ENCODE measurements at places on chromosomes 7 and 10.

DNA sequence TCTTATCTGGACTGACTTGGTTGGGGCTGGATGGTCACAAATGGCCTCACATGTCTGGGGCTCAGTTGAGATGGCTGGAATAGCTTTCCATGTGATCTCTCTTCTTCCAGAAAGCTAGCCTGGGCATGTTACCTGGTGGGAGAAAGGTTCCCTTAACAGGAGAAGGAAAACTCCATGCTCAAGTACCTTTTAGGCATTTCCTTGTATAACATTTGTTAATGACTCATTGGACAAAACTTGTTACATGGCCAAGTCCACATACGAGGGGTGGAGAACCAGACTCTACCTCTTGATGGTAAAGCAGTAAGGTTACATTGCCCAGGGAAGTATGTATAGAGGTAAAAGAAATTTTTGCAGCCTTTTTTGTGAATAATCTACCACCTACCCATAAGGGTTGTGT is 826.4 kb downstream of the LRMDA start:
- no peak for DNase-seq

- DNase-seq: no peak
These were observed 45.4 kb upstream of the MYO3A start for GRCh38 chr10:25888627-25889026.

DNA sequence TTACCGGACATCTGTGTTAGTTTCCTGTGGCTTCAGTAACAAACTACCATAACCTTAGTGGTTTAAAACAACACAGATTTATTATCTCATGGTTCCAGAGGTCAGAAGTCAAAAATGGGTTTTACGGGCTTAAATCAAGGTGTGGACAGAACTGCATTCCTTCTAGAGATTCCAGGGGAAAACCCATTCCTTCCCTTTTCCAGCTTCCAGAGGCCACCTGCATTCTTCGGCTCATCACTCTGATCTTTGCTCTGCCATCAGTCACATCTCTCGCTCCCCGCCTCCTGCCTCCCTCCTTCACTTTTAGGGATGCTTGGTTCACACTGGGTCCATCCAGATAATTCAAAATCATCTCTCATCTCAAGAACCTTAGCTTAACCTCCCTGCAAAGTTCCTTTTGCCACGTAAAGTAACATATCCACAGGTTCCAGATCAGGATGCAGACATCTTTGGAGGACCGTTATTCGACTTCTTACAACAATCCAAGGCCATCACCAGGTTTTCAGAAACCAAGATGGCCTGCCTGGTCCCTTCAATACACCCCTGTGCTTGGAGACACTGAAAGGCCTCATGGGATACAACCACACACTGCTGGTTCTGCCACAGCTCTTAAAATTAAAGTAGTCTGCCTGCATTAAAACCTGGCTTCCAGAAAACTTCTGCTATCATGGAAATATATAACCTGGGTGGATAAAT is 225.9 kb upstream of the MYO3A start:
- DNase-seq: no peak

DNA sequence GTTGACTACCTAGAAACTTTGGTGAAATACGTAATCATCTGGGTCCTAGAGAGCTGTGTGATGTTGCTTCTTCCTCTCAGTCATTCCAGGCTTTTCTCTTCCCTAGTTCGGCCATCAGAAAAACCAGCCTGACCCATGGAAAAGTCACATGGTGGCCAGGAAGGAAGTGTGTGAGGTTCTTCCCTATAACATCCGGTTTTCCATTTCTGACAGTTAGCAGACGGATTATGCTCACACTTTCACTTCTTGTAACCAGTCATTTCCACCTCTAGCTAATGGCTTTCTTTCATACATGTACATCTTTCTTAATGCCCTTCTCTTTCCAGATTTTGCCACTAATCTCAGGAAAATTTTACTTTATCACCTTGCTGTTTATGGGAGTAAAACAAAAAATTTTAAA is 110.0 kb upstream of the GLCCI1 start:
- DNase-seq: no peak

GRCh38 chr10:129790715-129791446 is 173.2 kb downstream of the EBF3 start:
- no peak for DNase-seq

DNA sequence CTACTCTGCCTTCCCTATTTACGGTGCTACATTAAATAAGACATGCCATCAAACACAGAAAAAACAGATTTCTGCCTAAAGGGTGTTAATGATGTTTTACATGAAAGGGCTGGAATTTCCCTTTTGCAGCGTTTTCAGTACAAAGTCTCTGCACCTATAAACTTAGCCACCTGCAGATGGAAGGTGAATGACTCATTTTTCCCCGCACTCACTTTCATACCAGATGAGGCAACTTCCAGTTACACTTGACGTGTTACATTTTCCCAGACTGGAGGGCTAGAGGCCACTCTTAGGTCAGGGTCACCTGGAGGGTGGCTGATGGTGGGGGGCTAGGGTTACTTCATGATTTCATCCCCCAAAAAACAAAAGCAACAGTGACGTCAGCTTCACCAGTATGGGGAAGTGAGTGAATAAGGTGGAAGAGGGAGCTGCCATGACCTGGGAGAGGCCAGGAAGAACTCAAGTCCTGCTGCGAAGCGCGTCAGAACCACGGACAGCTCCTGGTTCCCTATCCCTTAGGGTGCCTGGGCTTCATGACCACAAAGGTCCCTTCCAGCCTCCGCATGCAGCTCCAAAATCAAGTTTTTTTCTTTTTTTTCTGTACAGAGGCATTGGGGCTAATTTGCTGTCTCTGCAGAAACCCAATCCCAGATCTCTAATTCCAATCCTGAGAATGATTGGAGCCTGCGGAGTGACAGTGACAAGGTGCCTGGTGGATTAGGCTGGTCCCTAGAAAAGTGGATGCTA is 94.0 kb downstream of the ADARB2 start:
- DNase-seq: no peak

DNA sequence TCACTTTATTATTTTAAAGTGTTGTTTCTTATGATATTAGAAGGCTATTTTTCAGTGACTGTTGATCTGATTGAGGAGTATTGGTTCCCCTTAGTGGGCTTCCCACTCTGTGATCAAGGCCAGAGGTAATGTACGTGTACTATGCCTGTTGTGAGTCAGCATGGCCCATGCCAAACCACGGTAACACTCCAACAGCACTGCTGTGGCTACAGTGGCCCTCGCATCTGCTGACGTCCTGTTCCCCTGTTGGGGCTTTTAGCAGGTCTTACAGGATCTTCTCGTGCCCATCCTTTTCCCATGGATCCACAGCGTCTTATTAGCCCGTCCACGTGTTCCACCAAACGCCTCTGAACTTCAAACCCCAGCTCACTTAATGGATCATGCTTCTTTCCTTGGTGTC is 964.6 kb upstream of the CELF2 start:
- no peak for DNase-seq

DNA sequence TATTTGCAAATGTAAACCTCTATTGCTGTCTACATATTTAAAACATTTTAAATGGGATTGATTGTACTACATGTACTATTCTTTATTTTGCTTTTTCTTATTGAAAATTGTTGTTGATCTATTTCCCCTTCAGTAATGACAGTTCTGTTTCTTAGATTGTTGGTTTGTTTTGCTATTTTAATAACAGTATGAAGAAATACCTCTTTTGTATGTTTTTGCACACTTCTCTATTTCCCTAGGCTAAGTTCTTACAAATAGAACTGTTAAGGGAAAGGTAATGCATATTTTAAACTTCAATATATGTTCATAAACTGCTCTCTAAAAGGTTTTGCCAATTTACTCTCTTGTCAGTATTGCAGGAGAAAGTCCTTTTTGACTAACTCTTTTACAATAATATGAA is 195.0 kb upstream of the PRPS1L1 start:
- no peak for DNase-seq

DNA sequence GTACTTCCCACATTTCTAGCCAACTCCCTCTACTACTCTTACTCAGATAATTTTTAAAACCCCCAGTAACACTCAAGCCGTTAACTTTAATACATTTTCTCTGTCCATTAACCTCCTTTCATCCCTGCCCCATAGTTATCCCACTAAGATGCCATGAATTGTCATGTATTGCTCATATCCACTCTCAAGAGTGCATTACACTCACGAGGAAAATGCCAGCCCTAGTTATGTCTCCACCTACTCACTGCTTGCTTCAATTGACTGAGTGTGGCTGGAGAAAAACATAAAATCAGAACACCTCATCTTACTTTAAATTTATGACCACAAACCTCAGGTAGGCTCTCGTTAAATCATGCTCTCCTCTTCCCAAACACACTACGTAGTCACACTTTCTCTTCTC is 324.1 kb upstream of the NPSR1 start:
- no peak for DNase-seq

DNA sequence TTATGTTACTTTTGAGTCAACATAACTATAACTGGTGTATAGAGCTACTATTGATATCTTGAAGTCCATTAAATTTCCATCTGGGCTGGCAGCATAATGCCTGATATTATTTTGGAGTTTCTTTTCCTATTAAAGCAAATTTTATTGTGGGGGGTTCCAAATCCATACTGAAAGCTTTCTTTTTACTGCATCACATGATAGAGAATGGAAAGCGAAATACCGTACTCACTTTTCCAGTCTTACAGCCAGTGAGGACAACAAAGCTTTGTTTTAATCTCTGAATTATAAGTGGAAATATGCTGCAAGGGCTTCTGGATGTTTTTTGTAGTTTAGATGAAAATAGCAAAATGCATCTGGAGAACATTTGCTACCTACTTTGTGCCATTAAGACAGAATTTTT is 477.5 kb upstream of the SEMA3D start:
- DNase-seq: no peak

DNA sequence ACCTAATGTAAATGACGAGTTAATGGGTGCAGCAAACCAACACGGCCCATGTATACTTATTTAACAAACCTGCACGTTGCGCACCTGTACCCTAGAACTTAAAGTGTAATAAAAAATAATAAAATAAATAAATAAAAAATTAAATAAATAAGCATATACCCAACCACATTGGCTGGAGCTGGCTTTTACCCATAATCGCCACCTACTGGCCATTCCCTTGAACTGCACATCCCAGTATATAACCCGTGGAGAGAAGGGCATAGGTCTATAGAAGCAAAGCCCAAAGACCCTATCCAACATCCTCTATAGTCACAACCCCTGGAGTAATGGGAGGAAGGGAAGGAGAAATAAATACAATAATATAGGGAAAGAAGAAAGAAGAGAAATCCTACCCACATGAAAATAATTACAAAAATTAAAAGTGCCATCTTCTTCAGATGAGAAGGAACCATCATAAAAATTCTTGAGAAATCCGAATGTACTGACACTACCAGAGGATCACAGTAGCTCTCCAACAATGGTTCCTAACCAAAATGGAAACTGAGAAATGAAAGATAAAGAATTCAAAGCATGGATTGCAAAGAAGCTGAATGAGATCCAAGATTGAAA is 65.6 kb downstream of the TWIST1 start:
- DNase-seq: peak; percentile 15

DNA sequence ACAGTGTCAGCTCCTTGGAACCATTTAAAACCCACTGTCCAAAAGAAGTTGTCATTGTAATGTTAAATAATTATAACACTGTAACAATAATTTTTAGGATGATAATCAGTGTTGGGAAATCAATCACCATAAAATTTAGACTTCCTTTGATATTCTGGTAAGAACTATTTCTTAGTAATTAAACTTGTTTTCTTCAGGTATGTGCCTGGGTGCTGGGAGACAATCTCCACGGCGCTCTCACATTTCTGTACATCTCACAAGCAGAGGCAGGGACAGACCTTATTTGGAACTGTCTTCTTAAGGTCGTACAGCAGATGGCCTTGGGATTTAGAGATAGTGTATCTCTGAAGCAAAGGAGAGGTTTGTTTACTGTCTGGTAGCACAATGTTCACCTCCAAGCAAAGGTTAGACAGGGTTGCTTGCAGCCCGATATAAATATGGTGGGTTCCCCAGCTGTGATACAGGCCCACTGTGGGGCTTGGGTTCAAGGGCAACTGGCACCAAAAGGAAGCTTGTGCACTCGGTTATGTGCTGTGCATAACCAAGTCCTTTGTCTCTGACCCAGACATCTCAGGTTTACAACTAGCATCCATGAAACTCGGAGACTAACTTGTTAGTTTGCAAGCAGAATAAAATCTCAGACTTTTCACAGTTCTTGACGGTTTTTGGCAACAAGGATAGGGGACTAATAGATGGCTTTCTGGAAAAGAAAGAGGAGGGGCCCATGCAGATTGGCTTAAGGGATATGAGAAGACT is 125.5 kb downstream of the RNF32 start:
- DNase-seq: no peak

DNA sequence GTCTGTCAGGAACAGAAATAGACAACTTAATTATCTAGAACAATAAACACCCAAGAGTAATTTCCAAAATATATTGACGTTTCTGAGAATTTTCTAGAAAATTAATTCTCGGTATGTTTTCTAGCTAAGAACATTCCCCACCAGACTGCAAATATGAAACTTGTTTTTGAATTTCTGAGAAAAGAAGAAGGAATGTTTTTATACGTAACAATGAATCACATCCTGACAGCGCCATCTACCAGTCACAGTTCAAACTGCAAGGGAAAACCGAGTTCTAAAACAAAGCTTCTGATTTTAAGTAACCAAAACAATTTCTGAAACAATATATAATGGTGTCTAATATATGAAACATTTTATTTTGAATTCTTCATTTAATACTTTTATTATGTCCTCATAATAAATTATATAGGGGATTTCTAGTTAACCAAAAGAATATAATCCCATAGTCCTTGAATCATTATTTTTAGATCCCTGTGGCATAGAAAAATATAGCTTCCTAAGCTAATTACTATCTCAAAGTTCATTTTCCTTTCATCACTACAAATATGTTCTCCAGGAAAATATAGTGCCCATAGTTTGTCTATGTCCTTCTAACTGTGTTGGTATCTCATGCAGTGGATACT is 34.5 kb upstream of the MEOX2 start:
- no peak for DNase-seq

DNA sequence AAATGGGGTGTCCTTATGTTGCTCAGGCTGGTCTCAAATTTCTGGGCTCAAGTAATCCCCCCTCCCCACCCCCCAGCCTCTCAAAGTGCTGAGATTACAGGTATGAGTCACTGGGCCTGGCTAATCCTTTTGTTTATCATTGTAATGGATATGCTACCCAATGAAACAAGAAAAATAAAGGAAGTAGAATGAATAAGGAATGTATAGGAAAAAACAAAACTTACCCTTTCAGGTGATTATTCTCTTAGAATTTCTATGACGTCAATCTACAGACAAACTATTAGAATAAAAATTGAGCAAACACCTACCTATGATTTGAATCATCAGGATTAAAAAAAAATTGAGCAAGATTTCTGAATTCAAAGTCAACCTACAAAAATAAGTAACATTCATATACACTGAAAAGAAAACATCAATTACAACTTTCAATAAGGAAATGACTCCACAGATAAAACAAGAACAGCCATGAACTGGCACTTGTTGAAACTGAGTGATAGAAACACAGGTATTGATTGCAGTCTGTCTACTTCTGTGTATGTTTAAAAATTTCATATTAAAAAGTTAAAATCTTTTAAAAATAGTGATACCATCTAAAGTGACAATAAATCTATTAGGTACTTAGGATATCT is 12.2 kb downstream of the ADAM12 start:
- DNase-seq: no peak

- no peak for DNase-seq
These were observed 14.1 kb upstream of the CXCL12 start for GRCh38 chr10:44398747-44399658.

- DNase-seq: no peak
These were observed 62.8 kb downstream of the SH3PXD2A start for GRCh38 chr10:103792547-103792946.

- no peak for DNase-seq
These were observed 73.1 kb upstream of the HECW1 start for GRCh38 chr7:43039346-43039745.

All from CD4-positive, alpha-beta T cell treated with Interleukin-4 for 1 hour (primary cell).